ENCODE measurements at places on chromosomes 2 and 18.
A peak's percentile ranks its signal among the peaks of the same experiment; 100 is the strongest.

- DNase-seq: no peak
These were observed 73.8 kb upstream of the ACAA2 start for GRCh38 chr18:49886891-49887764.

DNA sequence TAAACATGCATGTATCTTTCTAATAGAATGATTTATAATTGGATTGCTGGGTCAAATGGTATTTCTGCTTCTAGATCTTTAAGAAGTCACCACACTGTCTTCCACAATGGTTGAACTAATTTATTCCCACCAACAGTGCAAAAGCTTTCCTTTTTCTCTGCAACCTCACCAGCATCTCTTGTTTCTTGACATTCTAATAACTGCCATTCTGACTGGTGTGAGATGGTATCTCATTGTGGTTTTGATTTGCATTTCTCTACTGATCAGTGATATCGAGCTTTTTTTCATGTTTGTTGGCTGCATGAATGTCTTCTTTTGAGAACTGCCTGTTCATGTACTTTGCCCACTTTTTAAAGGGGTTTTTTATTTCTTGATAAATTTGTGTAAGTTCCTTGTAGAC lies 182.5 kb downstream of the ANKRD44 start:
- DNase-seq: no peak

DNA sequence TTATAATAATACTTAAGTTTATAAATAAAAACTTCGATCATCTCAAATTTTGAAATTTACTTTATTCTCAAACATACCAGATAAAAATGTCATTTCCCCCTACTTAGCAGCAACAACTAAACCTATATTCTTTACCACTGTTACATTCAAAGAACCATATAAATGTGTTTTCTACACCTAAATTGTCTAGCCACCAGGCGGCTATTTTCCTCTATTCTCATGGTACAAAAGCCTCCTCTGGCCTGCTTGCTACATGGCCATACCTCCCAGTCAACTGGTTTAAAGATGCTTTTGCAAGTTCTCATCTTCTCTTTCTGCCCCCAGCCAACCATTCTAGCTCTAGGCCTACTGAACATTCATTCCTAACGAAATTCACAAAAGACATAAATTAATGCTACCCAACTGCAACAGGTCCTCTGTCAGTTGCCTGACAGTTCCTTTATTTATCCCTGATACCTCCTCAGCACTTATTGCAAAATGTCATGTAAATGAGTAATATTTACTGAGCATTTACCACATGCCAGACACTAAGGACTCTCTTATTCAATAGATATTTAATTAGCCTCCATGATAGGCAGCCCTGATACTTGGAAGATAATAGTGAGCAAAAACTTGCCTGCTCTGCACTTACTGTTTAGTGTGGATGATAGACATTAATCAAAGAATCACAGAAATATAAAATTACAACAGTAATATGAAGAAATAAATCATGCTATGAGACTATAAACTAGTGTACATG lies 5.0 kb downstream of the C1D start:
- DNase-seq: no peak

DNA sequence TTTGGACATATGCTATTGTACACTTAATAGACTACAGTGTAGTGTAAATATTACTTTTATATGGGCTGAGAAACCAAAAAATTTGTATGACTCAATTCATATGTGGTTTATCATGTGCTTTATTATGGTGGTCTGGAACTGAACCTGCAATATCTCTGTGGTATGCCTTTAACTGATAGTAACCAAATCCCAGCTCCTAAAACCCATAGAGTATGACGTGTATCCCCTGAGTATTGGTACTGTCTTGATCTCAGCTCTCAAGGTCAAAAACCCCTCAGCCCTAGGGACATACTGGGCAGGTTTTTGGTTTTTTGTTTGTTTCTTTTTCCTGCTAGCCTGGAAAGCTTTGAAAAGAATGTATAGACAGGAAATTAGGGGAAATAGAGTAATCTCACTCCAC lies 42.2 kb upstream of the ARHGAP15 start:
- DNase-seq: no peak

GRCh38 chr2:67806816-67807215 lies 256.0 kb downstream of the C1D start:
- DNase-seq: no peak

DNA sequence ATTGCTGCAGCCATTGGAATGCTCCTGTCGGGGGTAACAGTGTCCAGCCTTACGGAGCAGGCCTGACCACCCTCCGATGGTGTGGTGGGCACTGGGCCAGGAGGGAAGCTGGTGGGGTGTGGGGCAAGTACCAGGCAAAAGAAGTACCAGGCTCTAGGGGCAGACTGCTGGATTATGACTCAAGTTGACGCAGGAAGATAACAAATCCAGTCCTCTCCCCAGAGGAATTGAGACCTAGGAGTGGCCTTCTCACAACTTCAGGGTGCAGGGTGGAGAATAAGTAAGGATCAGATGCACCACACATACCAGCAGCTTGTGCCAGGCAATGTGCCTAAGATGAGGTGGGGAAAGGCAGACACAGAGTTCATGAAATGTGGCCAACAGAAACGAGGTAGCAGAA lies 37.9 kb downstream of the SEMA4F start:
- DNase-seq: no peak

DNA sequence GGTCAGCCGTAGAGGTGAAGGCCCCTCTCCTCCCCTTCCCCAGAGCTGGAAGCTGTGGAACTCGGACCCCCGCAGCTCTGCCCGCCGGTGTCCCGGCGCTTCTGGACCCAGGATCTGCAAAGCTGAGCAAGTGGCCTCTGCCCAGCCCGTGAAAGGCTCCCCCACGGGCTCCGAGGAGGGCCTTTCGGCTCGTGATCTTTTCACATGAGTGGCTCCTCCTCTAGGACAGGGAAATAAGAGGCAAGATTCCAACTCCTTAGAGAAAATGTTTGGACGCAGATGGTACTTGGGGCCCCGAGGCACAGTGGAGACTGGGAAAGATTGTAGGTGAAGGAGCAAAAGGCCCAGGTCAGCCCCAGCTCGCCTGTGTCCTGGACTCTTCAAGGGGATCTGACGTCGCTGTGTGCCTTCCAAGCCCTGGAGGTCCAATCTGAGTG lies 48.2 kb upstream of the SP3 start:
- DNase-seq: no peak

GRCh38 chr2:138565230-138565598 lies 63.6 kb downstream of the SPOPL start:
- no peak for DNase-seq

- DNase-seq: no peak
These were observed 340.4 kb downstream of the NRXN1 start for GRCh38 chr2:50691513-50691912.

GRCh38 chr18:74197705-74198341 lies 49.5 kb downstream of the TIMM21 start:
- DNase-seq: no peak

DNA sequence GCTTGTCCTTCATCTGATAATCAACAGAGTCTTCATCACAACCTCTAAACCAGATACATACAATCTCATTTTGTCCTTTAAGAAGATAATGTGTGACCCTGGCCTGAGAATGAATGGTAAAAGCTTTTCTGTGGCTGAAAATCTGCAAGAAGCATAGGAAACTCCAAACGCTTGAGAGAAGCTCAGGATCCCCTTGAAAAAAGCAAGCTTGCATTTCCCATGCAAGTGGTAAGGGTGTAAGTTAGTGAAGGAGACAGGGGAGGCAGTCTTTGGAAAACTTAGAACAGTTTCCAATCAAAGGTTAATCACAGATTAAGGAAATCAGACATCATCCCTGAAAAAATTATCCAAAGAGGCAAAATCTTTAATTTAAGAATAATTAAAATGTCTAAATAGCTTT lies 413.6 kb upstream of the SALL3 start:
- no peak for DNase-seq

DNA sequence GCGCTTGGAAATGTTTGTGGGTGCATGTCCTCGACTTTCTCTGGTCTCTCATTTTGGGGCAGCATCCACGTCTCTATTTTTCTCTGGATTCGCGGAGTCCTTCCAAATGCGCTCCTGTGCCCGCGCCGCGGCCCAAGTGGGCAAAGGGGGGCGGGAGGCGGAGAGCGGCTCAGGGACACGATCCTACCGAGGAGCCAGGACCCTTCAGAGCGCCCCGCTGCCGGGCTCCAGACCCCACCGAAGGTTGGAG lies 990 bp downstream of the EPAS1 start:
- DNase-seq: peak; percentile 75

GRCh38 chr18:63907664-63908063 lies at the start of gene SERPINB10:
Gene SERPINB10, plus strand, starts transcription at chr18:63907958. Its CDS starts 7,553 bp downstream, at chr18:63915511.
- DNase-seq: no peak

GRCh38 chr18:23232331-23232730 lies 97.0 kb downstream of the CABLES1 start:
- peak; percentile 65 for DNase-seq

- DNase-seq: no peak
These were observed 14.9 kb upstream of the DTNB start for GRCh38 chr2:25688236-25688635.

GRCh38 chr2:217294818-217295217 lies 435.0 kb upstream of the TNP1 start:
- no peak for DNase-seq

DNA sequence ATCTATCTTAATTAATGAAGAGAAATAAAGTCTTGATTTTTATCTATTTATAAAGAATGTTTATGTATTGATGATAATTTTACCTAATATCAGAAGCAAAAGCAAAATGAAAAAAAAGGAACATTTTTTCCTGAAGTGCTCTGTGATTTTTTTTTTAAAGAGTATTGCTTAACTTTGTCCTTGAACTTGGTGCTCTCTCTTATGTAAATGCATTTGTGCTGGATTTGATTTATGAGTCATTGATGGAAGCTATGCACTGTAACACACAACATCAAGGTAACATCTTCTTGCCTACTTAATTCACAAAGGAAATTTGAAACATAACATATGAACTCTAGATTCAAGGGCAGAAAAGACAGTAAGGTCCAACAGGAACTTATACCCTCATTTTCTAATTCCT lies 312.9 kb upstream of the CDH19 start:
- no peak for DNase-seq

DNA sequence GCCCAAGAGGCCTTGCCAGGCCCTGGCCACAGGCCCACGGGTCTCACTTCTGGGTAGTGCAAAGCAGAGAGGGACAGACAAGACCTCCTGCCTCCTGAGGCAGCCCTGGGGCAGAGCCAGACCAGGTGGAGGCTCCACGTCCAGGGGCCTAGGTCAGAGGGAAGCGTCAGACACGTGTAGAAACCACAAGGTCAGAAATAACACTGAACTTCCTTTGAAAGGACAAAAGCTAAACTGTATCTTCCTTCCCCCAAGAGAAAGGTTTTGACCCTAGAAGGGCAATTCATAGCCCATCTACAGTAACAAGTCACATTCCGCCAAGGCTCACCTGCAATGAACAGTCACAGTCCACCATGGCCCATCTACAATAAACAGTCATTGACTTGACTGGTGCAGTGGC lies 17.9 kb downstream of the SDC1 start:
- no peak for DNase-seq
